ENCODE measurements at places on chromosomes 13 and 19.

GRCh38 chr19:16376649-16377048 lies 52.0 kb downstream of the KLF2 start:
- no peak for DNase-seq

DNA sequence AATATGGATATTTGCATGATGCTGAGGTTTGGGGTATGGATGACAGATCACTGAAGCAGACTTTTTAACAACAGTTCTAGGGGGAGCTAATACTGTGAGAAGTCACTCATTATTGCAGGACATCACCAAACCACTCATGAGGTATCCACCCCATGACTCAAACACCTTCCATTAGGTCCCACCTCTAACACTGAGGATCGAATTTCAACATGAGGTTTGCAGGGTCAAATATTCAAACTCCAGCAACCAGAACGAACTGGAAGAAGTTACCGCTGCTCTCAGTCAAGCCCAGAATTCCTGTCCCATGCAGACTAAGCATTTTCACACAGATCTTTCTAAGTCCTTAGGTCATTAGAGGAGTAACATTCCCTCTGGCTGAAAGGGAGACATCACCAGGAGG lies 758.9 kb downstream of the UQCRFS1 start:
- no peak for DNase-seq

DNA sequence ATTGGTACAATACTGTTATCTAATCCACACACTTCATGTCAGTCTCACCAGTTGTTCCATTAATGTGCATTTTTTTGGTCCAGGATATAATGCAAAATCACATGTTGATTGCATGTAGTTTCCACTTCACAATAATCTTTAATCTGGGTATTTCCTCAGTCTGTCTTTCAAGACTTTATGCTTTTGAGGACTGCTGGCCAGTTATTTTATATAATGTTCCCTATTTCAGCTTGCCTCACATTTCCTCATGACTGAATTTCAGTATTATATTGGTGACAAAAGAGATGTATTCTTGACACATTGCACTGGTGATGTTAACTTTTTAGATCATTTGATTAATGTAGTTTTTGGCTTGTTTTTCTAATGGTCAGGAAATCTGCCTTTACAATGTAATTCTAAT lies 368.3 kb downstream of the IRS2 start:
- no peak for DNase-seq

DNA sequence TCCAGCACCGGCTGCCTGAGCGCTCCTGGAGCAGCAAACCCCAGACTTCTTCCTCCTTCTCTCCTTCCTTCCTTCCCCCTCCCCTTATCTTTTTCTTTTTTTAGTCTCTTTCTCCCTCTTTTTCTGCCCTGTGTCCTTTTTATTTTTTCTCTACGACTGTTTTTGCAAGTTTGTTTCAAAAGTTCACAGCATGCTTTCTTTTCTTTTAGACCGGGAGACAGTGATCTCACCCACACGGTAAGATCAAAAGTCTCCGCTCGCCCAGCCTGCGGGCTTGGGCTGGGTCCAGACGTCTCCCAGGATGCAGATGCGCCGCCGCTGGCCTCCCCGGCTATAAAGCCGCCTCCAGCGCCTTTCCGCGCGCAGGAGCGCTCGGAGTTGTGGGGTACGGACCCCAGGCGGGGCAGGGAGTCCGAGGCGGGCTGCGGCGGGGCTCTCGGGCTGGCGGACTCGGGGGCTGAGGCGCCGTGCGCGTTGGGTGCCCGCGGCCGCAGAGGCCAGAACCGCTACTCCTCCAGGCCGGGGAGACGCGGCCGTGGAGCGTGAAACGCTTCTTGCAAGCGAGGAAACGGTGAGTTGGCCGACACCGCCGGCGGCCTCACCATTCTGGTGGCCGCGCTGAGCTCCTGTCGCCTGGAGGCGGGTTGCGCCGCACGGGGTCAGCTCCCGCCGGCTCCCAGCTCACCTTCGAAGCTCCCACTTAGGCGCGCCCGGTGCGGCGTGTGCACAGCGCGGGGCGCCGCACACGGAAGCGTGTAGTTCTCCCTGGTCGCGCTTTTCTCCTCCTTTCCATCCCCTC lies 2.0 kb upstream of the TSHZ3 start:
- DNase-seq: no peak

- no peak for DNase-seq
Observed at GRCh38 chr19:30718707-30719106, 346.5 kb downstream of the ZNF536 start.

DNA sequence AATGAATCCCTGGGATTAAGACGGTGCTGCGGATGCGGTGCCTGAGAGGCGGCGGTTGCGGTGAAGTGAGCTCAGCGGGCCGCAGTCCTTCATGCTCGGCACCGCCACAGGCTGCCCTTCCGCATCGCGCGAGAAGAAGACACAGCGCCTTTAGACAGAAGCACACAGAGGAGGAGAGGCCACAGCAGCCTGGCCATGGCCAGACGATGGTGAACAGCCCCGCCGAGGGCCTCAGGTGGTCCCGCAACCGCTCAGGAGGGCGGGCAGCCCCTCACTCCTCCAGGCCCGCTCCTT lies 459.2 kb downstream of the MYO16 start:
- DNase-seq: no peak

DNA sequence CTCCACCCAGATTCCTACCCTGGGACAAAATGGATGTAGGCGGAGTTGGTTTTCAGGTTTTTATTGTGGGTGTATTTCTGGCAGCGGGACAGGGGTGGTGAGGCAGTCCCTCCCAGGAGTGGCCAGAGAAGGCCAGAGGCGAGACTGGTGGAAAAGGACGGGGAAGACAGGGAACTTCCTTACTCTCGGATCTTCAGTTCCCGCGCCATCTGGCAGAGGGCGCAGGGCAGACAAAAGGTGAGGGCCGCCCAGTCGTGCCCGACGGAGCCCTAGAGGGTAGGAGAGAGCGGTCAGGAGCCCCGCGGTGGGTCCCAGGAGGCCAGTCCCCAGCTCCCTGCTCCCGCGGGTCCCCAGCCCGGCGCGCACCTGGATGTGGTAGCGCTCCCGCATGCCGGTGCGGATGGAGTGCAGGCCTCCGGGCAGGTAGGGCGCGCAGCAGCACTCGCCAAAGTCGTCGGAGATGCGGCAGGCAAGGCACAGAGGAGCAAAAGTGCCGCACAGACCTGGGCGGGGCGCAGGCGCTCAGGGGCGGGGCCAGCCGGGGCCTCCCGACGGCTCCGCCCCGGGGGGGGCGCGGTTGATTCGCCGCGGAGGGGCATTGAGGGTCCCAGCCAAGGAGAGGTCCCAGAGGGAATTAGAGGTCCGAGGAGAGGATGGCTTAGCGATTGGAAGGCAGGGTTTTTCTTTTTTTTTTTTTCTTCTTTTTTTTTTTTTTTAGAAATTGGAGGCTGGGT lies 3.0 kb downstream of the CNFN start:
- DNase-seq: no peak
